ENCODE measurements at places on chromosomes 3 and 15.

DNA sequence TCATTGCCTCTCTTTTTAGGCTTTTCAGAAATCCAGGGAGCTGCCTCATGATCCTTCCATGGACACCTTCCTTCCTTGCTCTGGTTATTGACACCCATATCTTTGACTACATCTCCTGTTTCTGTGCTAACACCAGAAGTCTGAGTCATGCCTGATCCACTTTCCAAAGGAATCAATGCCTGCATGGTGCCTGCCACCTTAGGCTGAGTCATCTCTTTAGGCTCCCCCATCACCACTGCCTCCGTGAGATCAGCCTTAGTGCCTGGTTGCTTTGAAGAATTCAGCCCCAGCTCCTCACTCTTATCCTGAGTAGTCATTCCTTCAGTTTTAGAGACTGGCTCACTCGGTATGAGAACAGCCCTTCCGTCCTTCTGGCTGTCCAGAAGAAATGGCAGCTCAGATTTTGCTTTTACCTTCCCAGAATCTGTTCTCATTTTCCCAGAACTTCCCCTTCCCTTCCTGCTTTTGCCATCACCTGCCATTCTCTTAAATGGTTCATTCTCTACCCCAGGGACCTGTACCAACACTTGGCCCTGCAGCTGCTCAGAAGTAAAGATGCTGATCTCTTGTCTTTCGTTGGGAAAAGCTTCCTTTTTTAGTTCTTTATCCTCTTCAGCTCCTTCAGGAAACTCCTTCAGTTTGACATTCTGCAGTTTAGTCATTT lies 105.3 kb downstream of the MAP4 start:
- DNase-seq: no peak

- DNase-seq: no peak
These were observed 13.9 kb downstream of the PRR23E start for GRCh38 chr3:127206611-127207516.

GRCh38 chr15:33677238-33677830 lies 291.0 kb upstream of the CHRM5 start:
- DNase-seq: no peak

DNA sequence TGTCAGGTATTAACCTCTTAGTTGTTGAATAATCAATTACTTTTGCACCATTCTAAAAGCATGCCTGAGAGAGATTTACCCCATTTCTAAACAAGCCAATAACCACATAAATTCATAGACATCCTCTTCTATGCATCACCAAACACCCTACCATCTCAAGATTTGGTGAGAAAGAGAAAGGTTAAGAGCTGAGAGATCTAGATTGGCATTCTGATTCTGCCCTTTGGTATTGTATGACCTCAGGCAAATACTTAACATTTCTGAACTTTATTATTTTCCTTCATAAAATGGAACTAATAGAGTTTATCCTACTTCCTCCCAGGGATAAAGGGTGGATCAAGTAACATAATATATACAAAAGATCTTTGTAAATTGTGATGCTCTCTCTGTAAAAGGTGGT lies 146.5 kb upstream of the MME start:
- no peak for DNase-seq

- no peak for DNase-seq
These were observed 21.3 kb downstream of the TRANK1 start for GRCh38 chr3:36923523-36923943.

- no peak for DNase-seq
These were observed 200.0 kb upstream of the UBE2E2 start for GRCh38 chr3:23002836-23003732.

GRCh38 chr3:58258392-58259055 lies 20.9 kb downstream of the ABHD6 start:
- no peak for DNase-seq

DNA sequence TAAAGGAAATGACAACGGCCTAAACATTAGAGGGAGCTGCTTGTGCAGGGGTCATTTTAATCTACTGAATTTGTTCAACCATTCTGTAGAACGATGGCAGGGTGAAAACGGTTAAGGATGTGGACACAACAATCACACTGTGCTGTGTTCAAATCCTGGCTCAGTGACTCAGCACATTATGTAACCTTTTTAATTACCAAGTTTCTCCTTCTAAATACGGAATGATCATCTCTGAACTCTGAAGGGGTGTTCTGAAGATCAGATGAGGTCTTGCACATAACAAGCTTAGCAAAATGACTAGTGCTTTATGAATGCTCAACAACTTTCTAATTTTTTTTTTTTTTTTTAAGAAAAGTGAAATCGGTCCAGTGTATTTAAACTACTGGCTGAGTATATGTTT lies 592.8 kb downstream of the FOXP1 start:
- DNase-seq: no peak

DNA sequence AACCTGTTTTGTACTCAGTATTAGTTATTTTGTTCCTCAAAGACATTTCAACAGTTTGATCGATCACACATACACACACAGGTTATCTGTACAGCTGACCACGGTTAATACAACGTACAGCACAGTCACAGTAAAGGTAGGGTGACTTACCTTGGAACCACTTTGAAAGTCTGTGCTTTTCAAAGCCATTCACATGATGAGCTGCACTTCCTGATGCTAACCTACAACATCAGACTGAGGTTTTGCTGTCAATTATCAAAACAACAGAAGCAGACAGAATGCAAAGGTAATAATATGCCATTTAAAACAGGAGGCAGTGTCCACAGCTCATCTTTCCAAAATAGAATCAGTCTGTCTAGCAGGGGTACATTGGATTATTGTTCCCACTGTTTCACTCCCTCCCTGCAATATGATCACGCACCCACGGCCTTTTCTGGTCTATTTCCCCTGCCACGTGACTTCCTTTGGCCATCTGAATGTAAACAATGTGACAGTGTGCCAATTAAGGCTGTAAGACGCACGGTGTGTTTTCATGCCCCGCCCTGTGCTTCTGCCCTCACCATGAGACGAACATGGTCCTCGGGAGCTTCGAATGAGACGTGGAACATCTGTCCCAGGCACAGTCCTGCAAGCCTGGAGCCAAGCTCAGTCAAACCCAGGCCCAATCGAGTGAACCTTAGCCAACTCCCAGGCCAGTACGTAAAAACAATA lies 102.4 kb downstream of the FMN1 start:
- DNase-seq: no peak

DNA sequence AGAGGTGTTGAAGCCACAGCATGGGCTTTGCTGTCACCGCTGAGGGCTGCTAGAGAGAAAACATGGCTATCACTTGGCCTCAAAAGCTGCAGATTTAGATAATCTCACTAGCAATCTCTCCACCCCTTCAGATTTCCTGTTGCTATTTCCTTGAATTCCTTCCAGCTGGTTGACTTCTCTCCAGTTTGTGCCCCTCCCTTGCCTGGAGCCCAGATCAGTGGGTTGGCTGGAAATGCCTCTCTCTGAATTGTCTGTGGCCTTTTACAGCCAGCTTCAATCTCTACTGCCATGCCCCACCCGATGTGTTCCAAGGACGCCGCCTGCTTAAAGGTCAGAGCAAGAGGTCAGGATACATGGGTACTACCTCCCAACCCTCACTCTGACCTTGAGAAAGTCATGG lies 294.1 kb downstream of the NTRK3 start:
- DNase-seq: no peak

- DNase-seq: no peak
These were observed 160.4 kb upstream of the KCNH8 start for GRCh38 chr3:18987862-18988447.

GRCh38 chr15:91054816-91055215 lies 32.4 kb upstream of the VPS33B start:
- DNase-seq: no peak

GRCh38 chr3:14398797-14399106 lies 3.7 kb upstream of the SLC6A6 start:
- DNase-seq: no peak

All from stimulated activated CD8-positive, alpha-beta memory T cell treated with anti-CD3 and anti-CD28 coated beads, Interleukin-12 subunit alpha, Interleukin-12 subunit beta, amount 100 ng/mL, for 1 hour (primary cell).